ENCODE measurements at places on chromosomes 13 and 19.

DNA sequence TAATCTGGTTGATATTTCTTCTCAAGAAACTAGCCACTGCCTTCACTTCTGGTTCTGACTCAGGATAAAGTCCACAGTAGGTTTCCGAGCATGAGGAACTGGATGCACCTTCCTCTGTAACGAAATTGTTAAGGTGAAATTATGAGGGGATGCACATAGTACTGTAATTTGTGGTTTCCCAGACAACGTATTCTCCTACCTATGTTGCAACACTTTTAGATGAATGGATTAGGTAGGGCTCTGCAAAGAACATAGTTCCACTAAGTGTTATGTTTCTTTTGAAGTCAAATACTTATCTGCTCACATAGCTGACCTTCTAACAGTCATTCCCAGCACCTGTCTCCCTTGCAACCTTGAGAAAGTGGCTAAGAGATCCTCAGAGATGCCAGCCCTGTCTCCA, 5.7 kb upstream of the ZC3H13 start:
- DNase-seq, result no peak

DNA sequence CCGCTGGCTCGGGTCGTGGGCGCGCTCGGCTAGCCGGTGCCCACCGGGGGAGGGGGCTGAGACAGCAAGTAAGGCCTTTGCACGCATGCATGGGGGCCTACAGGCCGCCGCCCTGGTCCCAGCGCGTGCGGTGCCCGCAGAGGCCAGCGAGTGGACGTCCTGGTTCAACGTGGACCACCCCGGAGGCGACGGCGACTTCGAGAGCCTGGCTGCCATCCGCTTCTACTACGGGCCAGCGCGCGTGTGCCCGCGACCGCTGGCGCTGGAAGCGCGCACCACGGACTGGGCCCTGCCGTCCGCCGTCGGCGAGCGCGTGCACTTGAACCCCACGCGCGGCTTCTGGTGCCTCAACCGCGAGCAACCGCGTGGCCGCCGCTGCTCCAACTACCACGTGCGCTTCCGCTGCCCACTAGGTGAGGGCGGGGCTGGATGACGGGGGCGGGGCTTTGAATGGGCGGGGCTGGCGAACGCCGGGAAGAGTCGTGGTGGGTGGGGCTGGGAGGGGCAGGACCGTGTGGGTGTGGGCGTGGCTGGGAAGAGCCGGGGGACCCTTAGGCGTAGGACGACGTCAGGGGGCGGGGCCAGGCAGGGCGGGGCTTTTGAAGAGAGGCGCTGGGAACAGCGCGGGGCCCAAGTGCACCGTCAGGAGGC, 2.1 kb downstream of the CILP2 start:
- DNase-seq, result peak; percentile 91

GRCh38 chr19:39335168-39335548, 685 bp downstream of the GMFG start:
- DNase-seq, result peak; percentile 45

- peak; percentile 83 for DNase-seq
Measured at GRCh38 chr13:46341112-46341711, 45.8 kb downstream of the RUBCNL start.

DNA sequence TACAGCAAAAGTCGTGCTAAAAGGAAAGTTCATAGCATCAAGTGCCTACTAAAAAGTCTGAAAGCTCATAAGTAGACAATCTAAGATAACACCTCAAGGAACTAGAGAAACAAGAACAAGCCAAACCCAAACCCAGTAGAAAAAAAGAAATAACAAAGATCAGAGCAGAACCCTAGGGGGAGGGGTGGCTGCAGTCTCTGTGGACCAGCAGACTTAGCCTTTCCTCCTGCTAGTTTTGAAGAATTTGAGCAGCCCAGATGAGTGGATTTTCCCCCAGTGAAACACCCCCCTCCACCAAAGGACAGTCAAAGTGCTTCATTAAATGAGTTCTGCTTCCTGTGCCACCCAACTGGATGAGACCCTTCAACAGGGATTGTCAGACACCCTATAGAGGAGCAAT, 2.6 kb upstream of the ZNF486 start:
- DNase-seq, result no peak

DNA sequence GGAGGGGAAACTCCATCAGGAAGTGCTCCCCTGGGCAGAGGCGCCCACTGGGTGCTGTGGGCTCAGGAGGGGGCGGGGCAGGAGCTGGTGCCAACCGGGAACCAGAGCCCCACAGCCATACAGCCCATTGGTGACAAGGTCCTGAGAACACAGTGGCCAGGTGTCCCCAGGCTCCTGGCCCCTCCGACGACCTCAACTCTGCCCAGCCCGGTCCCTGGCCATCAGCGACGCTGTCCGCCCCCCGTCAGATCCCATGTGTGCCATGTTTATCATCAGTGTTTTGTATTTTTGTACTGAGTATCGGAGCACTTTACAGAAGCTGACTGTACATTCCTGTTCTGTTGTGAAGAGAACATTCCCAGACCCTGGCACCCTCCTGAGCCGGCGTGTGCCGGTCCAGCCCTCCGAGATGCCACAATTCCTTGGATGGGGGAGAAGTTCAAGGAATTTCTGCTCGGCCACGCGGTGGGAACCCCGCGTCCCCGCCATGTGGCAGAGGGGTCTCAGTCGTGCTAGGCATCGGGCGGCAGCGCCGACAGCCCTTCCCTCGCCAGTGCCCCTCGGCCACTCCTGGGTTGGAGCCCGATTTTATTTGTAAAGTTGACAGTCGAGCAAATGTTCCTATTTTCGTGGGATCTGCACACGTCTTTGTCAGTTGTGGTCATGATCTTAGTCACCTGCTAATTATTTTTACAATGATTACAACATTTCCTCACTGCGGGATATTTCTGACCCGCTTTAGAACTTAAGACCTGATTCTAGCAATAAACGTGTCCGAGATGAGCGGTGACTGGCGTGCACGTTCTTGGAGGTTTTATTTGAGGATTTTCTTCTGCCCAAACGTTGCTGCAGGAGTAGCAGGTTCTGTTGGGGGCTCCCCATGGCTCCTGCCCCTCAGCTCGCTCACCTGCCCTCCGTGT, 16.9 kb downstream of the PEX11G start:
- DNase-seq, result peak; percentile 80

DNA sequence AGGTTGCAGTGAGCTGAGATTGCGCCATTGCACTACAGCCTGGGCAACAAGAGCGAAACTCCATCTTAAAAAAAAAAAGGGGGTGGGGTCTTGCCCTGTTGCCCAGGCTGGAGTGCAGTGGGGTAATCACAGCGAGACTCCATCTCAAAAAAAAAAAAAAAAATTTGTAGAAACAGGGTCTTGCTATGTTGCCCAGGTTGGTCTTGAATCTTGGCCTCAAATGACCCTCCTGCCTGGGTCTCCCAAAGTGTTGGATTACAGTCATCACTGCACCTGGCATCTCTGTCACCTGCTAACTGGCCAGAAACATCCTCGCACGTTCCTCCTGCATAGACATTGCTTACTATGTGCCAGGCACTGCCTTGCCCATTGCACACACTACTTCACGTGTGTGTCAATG, 14.1 kb downstream of the RCN3 start:
- no peak for DNase-seq

DNA sequence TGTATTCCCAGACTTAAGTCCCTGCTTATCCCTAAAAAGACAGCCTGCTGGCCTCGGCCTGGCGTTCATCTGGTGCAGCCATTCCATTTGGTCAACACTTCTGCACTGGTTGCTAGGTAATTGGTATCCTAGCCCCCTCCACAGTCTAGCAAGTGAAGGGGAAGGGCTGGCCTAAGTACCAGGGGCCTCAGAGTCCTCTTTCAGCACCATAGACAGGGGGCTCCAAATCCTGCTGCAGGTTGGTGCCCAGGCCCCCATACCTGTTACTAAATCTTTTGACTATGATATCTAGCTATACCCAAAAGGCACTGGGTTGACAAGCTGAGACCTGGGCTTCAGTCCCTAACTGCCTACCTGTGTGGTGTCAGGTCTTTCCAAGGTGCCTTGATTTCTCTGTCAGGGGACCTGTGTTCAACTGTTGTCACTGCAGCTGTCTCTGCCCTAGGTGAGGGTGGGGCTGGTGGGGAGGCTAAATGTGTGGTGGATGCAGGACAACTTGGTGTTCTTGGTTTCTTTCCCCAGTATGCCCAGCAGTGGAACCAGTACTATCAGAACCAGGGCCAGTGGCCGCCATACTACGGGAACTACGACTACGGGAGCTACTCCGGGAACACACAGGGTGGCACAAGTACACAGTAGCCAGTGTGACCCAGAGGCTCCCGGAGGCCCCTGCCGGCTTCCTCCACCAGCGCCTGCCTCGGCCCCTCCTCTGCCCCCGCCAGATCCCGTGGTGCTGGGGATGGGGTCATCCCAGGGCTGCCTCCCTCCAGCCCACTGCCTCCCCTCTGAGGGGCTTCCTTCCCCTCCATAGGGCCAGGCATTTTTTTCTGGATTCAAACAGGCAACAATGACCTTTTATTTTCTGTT, 3.8 kb upstream of the CCDC97 start:
- DNase-seq, result no peak

DNA sequence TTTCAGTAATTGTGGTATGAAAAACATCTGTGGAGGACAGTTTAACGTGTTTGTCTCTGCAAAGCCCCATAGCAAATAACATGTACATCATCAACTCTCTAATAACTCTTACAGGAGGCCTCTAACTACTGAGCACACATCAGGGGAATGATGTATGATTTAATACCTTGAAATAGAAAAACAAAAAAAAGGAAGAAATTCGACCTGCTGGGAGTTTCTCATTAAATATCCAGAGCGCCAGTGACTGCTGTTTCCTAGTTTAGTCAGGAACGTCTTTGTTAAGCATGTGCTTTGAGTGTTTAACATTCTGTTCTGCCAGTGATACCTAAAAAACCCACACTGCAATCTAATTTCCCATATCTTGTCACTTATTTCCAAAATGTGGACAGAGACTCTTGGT, 235.4 kb downstream of the PCDH20 start:
- no peak for DNase-seq

- DNase-seq, result no peak
Measured at GRCh38 chr19:29789007-29789406, 22.8 kb upstream of the CCNE1 start.

GRCh38 chr19:11659612-11660011, 62.3 kb downstream of the ZNF627 start:
- peak; percentile 74 for DNase-seq

DNA sequence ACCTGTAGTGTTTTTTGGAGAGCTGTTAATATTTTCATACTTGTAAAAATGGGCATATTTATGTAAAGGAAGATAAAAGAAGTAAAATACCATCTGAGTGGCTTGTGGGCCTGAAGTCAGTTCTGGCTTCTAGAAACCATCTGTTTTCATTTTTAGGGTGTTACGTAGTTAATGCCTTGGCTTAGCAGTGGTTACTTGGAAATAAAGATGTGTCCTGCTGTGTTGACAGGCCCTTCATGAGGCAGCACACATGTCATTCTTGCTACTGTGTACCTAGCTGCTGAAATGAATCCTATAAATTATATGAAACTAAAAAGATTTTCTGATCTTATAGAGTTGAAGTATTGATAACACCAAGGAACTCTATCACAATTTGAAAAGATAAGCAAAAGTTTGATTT, 16.0 kb downstream of the ILF3 start:
- DNase-seq, result no peak

- DNase-seq, result peak; percentile 95
Measured at GRCh38 chr19:45075301-45076028, 813 bp downstream of the ZNF296 start.

- DNase-seq, result peak; percentile 8
Measured at GRCh38 chr19:44003461-44004009, 778 bp downstream of the ZNF230 start.

DNA sequence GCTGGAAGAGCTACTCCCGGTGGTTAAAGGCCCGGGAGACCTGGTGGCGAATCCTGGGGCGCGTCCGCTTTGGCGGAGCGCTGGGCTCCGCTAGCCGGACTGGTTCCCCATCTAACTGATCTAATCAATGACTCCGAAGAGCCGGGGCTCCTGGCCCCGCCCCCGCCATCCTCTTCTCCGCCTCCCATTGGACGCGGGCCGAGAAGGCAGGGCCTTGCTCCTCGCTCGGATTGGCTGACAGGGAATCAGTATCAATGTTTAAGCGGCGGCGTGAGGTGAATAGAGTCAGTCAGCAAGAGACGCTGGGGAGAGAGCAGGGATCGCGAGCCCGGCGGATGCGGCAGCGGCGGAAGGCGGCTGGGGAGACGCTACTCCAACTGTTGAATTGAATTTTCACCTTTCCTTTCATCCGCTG, 1.7 kb upstream of the PCDH17 start:
- DNase-seq, result peak; percentile 95

DNA sequence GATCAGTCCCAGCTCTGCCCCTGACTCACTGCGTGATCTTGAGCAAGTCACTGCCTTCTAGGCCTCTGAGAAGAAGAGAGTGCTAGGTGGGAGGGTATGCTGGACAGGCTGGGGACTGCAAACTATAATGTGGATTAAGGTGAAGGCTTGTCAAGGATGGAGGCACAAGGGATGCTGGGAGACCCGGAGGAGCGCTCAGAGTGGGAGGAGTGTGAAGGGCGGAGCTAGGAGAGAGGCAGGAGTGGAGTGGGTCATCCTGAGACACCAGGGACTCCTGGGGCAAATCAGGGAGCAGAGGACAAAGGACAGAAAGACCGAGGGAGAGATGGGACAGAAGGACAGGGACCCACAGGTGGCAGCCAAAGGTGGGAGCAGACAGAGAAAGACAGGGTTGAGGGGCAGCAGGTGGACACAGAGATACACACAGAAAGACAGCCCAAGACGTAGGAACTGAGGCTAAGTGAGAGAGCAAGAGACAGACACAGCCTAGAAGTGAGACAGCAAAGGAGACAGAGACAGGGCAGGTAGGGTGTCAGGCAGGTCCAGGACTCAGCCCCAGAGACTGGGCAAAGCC, 2.6 kb downstream of the GRIK5 start:
- peak; percentile 73 for DNase-seq

- peak; percentile 61 for DNase-seq
Measured at GRCh38 chr19:11460207-11460606, 20.6 kb downstream of the ELAVL3 start.

DNA sequence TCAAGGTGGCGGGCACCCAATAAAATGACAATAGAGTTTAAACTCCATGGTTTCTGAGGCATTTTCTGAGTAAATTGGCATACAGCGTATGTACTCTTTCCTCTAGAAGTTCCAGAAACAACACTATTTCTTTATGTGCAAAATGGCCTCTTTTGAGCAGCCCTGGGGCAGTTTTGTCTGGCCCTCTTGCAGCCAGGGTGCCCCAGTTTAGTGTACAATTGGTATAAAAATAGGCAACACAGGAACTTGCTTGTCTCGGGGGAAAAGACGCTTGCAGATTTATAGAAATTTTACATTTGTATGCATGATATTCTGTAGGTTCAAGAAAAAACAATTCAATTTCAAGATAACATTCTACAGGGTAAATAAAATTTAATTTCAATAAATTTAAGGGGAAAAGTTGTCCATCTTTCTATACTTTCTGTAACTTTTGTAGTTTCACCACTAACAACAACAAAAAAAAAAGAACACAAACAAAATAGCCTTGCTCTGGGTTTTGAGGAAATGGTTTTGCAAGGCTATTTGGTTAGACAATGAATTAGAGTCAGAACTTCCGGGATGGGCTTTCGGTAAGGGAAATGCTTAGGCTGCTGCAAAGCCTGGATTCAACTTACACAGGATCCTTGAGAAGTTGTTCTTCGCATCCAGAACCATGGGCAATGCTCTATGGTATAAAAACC, 45.3 kb downstream of the LRCH1 start:
- DNase-seq, result no peak

All from osteoblast (primary cell).